ENCODE measurements at places on chromosomes 1 and 21.

GRCh38 chr1:183218027-183218618 lies 32.1 kb downstream of the LAMC2 start:
- no peak for DNase-seq

- no peak for DNase-seq
Measured at GRCh38 chr1:160850993-160851392, 11.7 kb downstream of the CD244 start.

DNA sequence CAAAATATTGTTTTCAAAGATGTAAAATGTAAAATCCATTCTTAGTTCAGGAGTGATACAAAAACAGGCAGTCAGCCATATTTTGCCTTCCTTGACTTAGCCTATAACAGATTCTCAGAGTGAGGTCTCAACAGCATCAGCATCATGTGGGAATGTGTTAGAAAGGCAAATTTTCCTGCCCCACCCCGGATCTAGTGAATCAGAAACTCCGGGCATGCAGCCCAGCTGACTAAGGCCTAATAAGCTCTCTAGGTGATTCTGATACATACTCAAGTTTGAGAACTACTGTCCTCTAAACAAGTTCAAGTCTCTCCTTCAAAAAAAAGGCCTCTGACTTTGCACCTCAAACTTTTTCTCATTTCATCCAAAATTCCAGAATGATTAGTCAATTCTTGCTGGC lies 46.9 kb upstream of the PRRC2C start:
- peak; percentile 96 for DNase-seq

- DNase-seq = no peak
Measured at GRCh38 chr21:38173276-38174035, 83.3 kb upstream of the KCNJ15 start.

DNA sequence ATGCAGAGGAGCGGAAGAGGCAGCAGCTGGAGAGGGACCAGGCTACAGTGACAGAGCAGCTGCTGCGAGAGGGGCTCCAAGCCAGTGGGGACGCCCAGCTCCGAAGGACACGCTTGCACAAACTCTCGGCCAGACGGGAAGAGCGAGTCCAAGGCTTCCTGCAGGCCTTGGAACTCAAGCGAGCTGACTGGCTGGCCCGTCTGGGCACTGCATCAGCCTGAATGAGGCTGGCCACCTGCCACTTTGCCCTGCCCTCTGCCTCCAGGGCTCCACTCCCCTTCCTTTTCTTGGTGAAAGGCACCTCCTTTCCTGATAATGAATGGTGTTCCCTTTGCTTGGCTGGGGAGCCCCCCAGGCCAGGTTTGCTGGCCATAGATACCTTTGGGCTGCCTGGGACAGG lies 3.3 kb upstream of the HMGN2 start:
- DNase-seq = no peak

- DNase-seq = peak; percentile 64
Measured at GRCh38 chr1:172135978-172136610, 284.4 kb upstream of the C1orf105 start.

- DNase-seq = peak; percentile 2
Measured at GRCh38 chr1:106276871-106277270, 779.6 kb upstream of the PRMT6 start.

DNA sequence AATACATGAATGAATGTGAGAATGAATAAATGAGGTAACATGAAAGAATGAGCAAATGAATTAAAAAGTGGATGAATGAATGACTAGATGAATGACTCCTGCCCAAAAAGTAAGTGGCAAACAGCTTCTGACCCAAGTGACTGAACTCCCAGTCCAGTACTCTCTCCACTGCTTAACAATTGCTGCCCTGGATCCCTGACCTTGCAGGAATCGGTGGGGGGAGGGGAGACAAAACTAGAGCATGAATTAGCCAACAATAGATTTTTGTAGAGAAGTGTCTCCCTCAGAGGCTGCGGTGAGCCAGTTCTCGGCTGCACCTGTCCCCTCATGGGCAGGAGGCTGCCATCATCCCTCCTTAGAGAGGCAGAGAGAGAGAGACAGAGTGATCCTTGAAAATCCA lies 5.9 kb upstream of the GRIK3 start:
- DNase-seq = no peak

DNA sequence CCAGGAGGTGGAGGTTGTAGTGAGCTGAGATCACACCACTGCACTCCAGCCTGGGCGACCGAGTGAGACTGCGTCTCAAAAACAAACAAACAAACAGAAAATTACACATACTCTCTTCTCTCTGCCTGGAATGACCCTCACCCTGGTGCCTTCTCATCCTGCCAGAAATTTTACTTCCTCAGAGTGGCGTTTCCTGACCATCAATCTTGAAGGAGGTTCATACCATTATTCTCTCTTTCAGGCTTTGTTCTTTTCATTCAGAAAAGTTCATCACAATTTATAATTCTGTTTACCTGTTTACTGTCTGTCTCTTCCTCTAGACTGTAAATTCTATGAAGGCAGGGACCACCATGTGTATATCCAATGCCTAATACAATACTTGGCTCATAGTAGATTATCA lies 79.3 kb downstream of the RPS6KA1 start:
- DNase-seq = no peak

DNA sequence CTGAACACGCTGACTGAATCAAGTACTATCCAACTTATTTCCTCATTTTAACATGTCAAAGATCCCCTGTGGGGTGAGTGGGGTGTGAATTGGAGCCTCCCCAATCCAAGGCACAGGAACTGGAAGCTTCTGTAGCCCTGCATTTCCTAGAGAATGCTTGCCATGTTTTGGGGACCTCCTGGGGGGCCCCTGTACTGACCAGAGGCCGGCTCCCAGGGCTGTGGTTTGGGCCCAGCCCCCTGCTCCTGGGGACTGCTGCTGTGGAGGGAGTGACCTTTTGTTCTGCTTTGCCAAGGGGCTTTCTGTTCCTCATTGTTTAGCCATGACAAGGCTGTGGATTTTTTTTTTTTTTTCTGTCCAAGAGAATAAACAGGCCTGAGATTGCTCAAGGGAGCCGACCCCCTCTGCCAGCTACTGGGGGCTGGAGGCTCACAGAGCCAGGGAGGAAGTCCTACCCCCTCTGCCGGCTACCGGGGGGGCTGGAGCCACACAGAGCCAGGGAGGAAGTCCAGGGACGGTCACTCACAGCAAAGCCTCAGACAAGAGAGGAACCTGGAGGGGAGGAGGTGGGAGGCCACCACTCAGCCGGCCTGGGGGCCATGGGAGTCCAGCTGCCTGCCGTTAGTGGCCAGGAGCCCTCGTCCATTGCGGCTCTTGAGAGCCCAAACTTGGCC lies 17.4 kb downstream of the TNFRSF1B start:
- peak; percentile 88 for DNase-seq

GRCh38 chr1:154182344-154183045 lies 9.4 kb downstream of the TPM3 start:
- DNase-seq = peak; percentile 80

DNA sequence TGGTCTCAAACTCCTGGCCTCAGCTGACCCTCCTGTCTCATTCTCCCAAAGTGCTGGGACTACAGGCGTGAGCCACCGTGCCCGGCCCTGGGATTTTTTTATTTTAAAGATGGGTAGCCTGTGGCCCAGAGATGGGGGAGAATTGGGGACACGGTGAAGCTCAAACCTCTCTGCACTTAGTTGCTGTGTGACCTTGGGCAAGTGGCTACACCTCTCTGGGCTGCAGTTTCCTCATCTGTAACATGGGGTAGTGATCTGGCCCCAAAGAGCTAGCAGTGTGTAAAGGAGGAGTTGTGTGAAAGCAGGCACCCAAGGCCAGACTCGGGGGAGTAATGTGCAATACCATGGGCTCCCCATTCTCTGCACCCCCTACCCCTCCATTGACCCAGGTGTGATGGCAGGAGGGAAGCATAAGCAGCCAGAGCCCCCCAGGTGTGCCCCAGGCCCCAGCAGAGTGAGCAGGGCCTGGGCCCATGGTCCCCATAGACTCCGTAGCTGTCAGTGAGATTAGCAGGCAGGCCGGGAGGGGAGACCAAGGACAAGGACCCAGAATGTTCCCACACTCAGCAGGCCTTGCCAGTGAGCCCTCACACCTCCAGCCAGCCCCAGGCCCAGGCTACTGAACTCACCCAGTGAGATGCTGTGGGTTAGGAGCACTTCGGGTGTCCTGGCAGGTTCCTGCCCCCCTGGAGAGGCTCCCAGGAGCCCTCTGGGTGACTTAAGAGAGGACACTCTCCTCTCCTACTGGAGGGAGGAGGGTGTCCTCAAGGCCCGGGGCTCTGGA lies 17.9 kb downstream of the TNFRSF8 start:
- DNase-seq = no peak

GRCh38 chr1:40392221-40392620 lies 18.7 kb downstream of the SMAP2 start:
- DNase-seq = peak; percentile 72

- DNase-seq = peak; percentile 56
Measured at GRCh38 chr1:28718586-28719331, 18.0 kb upstream of the YTHDF2 start.

DNA sequence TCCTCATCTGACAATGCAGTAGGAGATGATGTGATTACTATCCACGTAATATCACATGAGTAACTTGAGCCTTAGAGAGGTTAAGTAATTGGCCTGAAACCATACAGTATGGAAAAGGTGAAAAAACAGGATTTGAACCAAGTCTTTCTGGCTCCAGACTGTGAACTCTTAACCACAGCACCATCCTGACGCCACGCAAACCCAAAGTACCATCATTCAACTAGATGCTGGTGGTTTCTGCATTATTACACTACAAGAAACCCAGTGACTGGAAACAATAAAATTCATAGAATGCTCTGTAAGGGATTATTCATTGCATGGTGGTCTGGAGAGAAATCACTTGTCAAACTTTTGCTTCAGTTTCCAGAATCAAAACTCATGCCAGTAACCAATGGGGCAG lies 90.7 kb downstream of the MAB21L3 start:
- peak; percentile 29 for DNase-seq

GRCh38 chr1:115283681-115284146 lies 54.3 kb downstream of the NGF start:
- DNase-seq = no peak

DNA sequence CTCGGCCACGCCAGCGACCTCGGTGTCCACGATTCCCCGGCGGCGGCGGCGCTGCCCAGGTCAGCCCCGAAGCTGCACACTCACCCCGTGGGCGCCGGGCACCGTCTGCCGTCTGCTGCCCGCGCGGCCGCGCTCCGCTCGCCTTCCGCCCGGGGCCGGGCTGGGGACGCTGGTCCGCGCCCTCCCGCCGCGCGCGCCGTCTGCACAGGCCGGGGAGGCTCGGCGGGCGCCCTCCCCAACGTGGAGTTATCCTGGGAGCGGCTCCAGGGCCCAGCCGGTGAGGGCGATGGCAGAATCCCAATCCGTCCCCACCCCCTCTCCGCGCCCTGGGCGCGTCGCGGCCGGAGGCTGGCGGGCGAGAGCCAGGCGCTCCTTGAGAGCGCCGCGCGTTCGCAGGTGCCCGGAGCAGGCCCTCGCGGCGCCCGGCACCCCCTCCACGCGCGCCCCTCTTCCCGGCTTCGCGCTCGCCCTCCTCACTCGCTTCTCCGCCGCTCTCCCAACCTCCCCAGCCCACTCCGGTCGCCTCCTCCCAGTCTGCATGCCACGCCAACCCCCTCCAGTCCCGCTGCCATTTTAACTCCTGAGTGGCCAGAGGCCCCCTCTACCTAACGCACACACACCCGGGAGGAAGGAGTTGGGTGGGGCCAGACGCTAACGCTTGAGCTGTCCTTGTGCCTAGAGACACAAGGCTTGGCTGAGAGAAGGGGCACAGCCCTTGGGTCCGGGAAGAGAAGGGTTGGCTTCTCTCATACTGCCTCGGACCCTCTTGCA lies at the start of gene LRRN2:
TSS of gene LRRN2 (minus strand) at position 503 of the 771 bp plus-strand sequence. CDS start 65,746 bp downstream, outside the sequence.
- DNase-seq = peak; percentile 50

DNA sequence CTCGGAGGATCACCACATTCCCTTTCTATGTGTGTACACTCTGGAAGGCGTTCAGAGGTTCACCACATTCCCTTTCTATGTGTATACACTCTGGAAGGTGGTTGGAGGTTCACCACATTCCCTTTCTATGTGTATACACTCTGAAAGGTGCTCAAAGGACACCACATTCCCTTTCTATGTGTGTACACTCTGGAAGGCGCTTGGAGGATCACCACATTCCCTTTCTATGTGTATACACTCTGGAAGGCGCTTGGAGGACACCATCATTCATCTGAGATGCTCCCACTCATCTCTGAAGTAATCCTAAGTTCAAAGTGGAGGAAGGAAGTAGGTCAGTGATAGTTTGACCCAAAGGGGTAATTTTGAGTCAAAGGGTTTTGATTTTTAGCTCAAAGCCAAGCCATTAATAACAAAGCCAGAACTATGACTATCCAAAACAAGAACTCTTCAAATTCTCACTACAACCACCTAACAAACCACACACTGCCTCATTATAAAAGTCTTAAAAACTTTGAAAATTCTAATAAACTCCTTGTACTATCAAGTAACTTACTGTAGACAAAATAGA lies 32.9 kb downstream of the NRIP1 start:
- peak; percentile 57 for DNase-seq

- DNase-seq = no peak
Measured at GRCh38 chr1:147643974-147644373, 26.4 kb downstream of the ACP6 start.

- DNase-seq = no peak
Measured at GRCh38 chr1:5739561-5740078, 252.6 kb downstream of the NPHP4 start.

- DNase-seq = no peak
Measured at GRCh38 chr1:82948386-82948785, 1050.5 kb downstream of the TTLL7 start.

- DNase-seq = no peak
Measured at GRCh38 chr1:185360714-185361113, 43.7 kb upstream of the IVNS1ABP start.

DNA sequence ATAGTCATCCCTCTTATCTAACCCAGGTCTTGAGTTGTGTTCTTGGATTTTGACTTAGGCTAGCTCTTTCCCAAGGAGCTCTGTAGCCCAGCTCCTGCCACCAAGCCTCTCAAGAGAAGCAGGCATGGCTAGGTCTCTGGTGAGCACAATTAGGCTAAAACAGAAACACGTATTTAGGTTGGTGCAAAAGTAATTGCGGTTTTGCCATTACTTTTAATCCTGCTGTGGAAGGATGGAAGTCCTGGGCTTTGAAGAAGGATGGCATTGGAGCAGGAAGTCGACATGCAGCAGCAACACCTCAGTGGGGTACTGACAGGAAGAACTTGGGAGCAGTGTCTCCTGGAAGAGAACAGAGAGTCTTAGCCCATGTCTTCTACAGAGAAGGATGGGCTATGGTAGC lies 80.0 kb upstream of the CCDC190 start:
- no peak for DNase-seq

- no peak for DNase-seq
Measured at GRCh38 chr1:26541431-26541815, 11.9 kb downstream of the RPS6KA1 start.

- peak; percentile 58 for DNase-seq
Measured at GRCh38 chr1:206706298-206706791, 21.6 kb downstream of the MAPKAPK2 start.

DNA sequence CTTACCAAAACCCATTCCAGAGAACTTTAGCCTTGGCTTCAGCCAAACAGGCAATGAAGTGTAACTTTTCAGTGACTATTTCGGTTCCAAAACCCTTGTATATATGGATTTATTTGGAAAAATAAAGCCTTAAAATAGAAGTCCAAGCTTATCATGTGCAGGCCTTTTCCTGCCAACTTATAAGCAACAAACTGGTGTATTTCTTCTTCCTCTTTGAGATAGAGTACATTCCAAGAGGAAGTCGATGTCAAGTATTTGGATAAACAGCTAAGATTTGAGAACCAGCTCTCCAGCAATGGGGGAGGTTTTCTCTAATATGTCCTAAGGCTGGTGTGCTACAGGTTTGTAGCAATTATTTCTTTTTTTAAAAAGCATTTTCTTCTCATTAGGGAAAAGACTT lies 407.8 kb downstream of the DUSP10 start:
- no peak for DNase-seq

Measured in astrocyte of the hippocampus (primary cell).